AG10803 (cell line): ENCODE measurements at places on chromosomes 11 and 22.

DNA sequence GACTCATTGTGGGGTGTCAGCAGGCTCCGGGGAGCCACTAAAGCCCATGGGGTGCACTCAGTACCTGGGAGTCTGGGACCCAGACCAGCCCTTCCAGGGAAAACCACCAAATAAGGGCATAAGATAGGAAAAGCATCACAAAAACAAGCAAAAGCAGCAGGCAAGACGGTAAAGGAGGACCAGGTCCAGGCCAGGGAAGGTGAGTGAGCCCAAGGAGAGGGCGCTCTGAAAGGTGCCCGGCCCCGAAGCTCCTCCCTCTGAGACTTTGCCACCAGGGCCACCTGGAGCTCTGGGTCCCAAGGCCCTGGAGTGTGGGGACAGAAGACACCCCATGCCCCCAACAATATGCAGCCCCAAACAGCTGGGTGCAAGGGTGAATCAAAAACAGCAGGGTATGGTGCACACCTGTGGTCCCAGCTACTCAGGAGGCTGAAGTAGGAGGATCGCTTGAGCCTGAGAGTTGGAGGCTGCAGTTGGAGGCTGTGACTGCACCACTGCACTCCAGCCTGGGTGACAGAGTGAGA, 5.2 kb upstream of the IL17REL start:
- DNase-seq: no peak

- peak; percentile 83 for DNase-seq
Observed at GRCh38 chr22:50562523-50563412, at the start of gene SYCE3. TSS of gene SYCE3 (minus strand) at chr22:50562919. CDS start at chr22:50556405, 6,514 bp downstream.

DNA sequence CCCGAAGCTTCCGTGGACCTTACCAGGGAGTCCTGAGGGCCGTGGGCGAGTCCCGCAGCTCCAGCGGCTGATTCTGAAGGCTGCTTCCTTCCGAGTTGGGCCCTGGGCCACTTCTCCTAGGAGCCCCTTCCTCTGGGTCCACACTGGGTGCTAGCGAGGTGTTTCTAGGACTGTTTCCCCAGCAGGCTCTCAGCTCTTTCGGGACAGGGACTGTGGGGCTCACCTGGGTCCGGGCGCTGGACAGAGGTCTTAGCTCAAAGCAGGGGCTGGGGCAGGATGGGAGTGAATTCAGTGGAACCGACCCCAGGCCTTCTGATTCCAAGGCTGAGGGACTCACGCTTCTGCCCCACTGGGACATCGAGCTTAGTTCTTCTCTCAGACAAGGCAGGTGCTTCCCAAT, 29.3 kb upstream of the CSNK1E start:
- DNase-seq: no peak

- no peak for DNase-seq
Observed at GRCh38 chr11:133337951-133338418, 194.3 kb downstream of the OPCML start.

DNA sequence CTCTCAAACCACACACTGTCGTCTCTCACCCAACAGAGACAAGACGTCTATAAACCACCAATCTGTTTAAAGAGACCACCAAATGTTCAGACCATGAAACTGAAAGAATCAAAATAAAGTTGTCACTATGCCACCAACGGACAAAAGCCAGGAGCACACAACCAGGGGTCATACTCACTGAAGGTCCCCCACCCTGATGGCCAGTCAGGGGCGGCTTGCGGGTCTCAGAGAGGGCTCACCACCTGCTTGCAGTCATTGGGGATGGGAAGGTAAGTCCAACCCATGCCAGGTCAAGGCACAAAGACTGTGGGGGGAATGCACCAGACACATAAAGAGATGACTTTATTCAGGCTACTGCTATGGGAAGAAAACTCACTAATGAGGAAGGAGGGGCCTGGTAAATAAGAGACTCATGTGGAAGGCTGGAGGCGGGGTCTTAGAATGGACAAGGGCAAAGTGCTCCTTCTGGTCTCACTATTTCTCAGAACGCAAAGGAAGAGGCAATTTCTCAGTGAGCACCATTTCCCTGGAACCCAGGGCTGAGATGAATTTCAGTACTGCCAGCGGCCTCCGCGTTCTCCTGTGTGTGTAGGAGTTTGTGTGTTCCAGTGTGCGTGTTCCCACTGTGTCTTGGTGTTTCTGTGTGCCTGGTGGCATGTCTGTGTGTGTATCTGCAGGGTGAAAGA, 17.3 kb downstream of the SCARF2 start:
- DNase-seq: no peak

DNA sequence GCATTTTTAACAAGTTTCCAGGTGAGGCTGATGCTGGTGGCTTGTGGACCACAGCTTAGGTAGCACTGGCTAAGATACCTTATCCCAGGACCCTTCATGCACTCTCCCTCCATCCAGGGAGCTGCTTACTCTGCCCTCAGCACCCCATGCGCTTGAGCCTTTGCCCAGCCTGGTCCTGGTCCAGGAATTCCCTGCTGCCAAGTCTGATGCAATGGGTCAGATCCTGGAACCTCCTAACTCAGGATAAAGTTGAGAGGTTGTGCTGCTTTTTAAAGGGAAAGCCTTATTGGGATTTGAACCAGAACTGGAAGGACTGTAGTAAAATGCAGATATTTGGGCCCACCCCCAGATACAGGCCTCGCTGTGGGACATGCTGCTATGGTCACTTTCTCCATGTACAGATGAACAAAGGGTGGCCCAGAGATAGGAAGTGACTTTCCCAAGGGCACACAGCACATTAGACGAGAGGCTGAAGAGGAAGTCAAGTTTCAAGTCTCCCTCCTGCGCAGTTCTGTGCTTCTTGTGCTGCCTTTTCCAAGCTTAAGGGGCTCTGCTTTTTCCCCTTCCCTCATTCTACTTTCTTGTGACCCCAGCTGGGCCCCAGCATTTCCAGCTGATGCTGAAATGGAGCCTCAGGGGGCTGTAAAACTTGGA, 824 bp upstream of the LGALS12 start:
- DNase-seq: no peak

DNA sequence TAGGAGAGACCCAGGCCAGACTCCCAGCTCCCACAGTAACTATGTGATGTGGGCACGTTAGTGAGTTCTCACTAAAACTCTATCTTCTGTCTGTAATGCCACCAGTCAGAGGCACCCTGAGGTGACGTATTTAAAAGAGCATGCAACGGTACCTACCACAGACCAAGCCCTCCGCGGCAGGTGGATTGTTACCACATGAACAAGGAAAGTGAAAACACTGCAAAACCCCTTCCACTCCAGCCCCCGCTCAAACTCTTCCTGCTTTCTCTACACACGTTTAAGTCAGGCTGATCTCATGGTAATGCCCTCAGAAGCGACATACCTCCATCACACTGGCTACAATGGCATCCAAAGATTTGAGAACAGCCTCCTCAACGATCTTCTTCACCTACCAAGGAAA, 36.7 kb downstream of the SERPIND1 start:
- no peak for DNase-seq

DNA sequence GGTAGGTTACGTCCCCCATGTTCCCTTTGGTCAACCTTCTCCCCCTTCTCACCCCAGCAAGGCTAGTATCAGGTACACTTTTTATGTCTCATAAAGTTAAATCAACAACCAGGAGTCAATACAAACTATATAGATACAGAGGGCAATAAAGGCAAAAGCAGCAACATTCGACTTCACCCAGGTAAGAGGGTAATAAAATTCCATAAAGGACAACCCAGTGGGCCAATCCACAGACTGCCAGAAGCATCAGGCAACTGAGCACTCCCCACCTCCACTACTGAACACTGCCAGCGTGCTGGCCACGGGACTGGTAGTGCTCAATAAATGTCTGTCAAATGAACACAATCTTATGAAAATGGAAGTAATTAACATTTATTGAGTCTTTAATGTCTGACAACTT, 5.1 kb upstream of the MS4A18 start:
- DNase-seq: no peak

DNA sequence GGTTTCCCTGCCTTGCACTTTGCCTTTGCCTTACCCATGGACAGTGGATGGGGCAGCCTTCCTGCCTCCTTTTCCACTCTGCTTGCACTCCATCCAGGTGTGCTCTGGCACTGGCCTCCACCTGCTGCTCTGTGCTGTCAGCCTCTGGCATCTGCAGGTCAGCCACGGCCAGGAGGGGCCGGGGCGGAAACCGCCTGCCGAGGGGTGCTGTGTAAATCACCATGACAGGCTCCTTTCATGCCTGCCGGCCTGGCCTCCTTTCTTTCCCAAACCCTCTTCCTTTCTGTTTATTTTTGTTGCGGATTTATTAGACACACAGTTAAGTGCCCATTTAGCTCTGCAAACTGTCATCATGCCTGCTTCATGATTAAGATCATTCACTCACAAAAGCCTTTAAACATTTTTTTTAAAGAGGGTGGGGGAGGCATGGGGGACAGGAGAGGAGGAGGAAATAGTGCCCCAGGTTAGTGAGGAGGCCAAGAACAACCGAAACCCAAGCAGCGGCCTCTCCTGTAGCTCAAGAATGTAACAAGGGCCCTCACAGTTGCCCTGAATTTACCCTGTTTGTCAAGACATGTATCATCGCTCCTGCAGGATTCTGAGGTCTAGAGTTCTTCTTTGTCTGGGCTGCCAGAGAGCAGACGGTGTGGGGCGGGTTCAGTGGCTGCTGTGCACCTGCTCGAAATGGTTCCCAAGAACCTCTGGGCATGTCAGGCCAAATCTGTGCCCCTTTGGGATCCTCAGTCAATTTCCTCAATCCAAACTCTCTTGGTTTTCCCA, 83.3 kb downstream of the BARX2 start:
- no peak for DNase-seq
